Sciatic nerve (tissue), 2 donors: ENCODE measurements at places on chromosomes 2 and 18. TPM values are rescaled to one million over a fixed set of nuclear protein-coding genes. Genes with fewer than 3 reads are reported as not detected.

CD28 gene
- total RNA-seq, result 3.4 TPM

CHRND gene
- not detected for total RNA-seq

B3GNT7 gene
- total RNA-seq, result 4.2 TPM

DNA sequence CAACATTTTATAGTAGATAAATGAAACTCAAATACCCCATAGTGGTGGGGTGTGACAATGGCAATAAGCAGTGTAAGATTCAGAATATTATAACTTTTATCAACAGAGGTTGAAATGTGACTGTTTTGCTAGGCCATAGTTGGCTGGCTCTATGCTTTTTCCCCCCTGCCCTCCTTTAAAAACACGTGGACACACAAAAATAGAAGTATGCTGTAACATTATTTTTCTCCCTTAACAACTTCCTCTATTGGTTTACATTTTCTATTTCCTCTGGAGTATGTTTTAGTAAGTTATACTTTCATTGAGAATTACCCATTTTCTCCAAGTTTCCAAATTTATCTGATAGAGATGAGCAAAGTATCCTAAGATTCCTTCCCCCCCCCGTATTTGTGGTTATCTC, 31.1 kb downstream of the NDUFAF7 start:
- no peak for DNase-seq

DNA sequence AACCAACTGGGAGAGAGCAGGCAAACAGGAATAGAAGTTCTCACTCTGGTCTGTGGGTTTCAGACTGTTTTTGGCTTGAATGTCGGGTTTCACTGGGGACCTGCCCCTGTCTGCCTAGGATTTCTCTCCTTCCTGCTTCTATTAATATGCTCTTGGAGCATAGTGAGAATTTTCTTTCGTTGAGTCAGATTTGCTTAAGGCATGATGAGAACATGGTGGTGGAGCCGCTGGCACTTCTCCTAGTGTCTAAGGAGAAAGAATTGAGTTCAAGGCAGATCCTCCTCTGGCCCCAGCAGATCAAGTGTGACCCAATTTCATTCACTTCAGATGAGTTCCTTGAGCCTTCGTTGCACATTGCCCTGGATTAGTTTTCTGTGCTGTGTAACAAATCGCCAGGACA, 103.9 kb upstream of the HS6ST1 start:
- DNase-seq, result no peak

DNA sequence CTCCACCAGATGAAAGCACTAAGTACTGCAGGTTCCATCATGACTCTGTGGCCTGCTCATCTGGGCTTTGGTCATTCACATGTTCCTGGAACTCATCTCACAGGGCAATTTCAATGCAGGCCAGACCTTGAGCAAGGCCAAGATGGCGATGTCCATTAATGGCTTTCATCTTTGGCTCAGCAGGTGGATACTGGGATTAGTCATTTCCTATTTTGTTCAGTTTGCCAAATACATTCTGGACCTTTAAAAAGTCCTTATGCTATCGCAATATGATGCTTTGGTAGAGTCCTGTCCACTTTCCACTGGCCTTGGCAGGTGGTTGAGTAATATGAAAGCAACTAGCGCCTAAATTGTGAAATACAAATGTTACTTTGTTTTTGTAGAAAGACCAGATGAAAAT, 170.1 kb upstream of the REV1 start:
- no peak for DNase-seq

GRCh38 chr2:72694715-72695496, 130.9 kb downstream of the EXOC6B start:
- no peak for DNase-seq

- no peak for DNase-seq
Measured at GRCh38 chr2:203532957-203533658, 2.0 kb downstream of the RAPH1 start.

GRCh38 chr2:77007686-77008085, 514.5 kb downstream of the LRRTM4 start:
- DNase-seq, result no peak

DNA sequence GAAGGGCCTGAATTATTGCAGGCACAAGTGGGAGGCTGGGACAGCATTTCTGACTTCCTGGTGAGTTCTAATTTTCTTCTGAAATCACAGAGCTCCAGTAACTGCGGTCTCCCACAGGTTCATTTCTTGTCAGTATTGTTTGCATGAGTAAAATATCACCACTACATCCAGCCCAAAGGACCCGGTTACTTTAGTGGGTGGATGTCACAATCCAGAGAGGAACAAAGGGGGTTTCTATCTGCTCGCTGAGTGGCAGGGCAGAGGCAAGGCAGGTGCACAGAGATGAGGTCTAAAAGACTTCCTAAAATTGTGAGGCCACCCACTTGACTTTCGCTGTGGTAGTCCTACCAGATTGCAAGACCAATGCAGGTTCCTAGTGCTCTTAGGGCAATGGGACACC, 800.4 kb upstream of the ID2 start:
- DNase-seq, result no peak

GRCh38 chr2:128260239-128261138, 58.2 kb downstream of the HS6ST1 start:
- peak; percentile 78 for DNase-seq

DNA sequence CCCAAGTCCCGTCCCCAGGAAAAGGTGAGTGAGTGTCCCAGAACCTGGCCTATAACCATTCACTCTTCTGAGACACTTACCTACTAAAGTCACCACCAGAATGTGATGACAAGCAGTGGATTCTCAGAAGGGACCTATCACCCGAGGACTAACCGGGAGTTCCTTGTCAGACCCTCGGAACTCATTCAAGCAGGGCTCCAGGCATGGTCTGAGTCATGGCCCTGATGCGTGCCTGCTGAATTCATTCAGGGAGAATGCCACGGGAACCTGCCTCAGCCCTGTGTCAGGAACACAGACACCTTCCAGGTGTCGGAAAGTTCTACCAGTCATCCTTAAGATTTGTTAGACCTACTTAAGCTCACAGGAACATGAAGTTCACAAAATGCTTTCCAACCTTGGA, 29.8 kb downstream of the ALPK2 start:
- no peak for DNase-seq

DNA sequence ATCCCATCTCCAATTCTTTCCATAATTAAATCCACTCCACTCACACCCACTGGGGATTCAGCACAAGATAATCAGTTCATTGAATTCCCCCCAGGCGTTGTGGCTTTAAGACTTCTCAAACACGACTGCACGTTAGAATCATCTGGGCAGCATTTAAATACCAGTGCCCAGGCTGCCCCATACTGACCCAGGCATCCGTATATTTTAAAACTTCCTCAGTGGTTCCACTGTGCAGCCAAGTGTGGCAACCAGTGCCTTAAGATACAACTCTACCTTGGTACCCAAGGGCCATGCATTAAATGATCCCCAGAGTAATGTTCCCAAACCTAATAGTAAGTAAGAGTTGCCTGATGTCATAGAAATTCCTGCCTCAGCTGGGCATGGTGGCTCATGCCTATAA, 54.3 kb upstream of the BZW1 start:
- DNase-seq, result no peak

DNA sequence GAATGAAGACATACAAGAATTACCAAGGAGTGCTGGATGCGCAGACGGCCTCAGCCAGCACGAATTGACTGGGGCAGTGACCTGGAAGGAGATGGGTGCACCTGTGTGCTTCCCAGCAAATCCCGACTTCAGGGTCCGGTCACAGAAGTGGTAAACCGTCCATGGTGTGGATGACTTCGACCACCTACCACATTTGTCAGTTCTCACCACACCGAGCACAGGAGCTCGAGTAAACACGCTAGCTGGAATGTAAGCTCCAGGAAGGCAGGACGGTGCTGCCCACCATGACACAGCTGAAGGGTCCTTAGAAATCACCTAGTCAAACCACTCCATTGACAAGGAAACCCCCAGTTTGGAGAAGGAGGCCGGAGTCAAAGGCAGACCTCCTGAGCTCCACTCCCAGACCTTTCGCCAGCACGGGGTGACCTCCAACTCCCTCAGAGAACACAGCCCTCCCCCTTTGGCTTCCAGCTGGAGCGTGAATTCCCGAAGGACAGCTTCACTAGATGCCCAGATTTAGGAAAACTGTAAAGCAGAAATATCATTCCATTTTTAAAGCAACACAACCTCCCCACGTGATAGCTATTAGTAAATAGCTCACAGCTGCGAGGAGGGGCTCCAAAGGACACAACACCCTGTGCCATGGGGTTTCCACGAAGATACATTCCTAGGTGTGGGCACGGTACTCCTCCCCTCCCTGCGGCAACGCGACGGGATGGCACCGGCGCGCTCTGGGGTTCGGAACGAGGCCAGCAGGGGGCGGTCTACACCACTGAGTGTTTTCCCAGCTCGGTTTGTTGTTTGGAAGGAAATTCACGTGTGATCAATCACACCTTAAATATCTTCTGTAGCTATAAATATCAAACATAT, 34.1 kb upstream of the GNAL start:
- peak; percentile 80 for DNase-seq

DNA sequence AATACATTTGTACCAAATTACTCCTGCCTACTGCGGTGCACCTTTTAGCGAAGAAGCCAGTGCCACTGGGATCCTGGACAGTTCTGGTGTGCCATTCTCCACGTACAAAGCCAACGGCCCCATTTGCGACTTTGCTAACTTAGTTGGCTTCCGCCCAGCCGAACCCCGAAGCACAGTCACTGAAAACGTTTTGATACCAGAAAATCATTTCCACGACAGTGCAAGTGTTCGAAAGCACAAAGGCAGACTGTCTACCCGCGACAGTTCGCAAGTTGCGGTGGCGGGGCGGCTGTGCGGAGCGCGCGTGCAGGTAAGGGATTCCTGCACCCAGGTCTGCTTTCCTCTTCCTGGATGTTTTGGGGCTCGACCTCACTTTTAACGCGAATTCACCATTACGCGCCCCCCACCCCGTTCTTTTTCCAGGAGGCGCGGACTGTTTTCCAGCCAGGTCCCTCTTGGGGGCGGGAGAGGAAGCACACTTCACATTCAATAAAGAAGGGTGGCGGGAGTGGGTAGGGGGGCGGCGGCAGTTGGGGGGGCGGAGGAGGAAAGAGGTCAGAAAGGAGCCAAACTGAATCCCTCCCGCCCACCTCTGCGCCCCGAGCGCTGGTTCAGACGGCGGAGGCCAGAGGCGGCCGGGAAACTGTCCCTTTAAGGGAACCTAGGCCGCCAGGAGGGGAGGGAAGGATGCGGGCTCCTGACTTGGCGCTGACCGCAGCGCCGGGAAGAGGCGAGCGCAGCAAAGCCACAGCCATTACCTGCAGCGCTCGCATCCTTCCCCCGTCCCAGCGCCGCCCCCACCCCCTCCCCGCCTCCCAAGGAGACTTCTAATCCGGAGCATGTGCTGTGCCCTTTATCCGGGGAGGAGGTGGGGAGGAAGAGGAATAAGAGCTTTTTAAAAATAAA, 107.4 kb upstream of the KCTD1 start:
- DNase-seq, result peak; percentile 70

DNA sequence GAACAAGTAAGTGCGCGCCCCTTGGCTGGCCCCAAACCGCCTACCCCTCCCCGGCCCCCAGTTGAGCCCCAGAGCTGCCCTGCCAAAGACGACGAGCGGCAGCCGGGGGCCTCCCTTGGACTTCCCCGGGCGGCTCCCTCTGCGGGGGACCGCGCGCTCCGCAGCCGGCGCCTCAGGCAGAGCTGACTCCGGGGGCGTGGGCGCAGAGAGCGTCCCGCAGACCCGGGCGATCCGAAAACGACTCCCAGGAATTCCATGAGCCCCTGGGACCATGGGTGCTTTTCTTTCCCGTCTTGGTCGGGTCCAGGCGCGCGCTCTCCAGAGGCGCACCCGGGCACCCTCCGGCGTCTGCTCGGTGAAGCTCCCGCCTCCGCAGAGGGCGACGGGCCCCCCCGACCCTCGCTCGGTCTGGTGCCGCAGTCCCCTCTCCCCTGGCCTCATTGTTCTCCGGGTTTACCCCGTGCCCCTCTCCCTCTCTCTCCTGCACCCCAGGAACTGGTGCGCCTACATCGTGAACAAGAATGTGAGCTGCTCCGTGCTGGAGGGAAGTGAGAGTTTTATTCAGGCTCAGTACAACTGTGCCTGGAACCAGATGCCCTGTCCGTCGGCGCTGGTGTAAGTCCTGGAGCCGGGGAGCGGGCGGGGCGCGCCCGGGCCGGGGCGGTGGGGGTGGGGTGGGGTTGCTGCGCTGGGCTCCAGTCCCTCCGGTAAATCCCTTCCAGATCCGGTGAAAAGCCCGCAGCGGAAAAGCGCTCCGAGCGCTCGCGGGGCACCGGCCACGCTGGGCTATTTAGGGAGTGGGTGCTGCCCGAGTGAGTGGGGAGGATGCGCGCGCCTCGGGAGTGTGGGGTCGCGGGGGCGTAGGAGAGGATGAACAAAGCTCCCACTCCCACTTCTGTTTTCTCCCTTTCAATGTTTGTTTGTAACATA, 776 bp downstream of the EMILIN2 start:
- DNase-seq, result peak; percentile 66

- DNase-seq, result no peak
Measured at GRCh38 chr18:63579616-63580015, 7.5 kb upstream of the SERPINB13 start.

- no peak for DNase-seq
Measured at GRCh38 chr2:169822036-169822435, 2.7 kb downstream of the METTL5 start.

GRCh38 chr18:21406116-21406515, 164.1 kb downstream of the GREB1L start:
- DNase-seq, result no peak

DNA sequence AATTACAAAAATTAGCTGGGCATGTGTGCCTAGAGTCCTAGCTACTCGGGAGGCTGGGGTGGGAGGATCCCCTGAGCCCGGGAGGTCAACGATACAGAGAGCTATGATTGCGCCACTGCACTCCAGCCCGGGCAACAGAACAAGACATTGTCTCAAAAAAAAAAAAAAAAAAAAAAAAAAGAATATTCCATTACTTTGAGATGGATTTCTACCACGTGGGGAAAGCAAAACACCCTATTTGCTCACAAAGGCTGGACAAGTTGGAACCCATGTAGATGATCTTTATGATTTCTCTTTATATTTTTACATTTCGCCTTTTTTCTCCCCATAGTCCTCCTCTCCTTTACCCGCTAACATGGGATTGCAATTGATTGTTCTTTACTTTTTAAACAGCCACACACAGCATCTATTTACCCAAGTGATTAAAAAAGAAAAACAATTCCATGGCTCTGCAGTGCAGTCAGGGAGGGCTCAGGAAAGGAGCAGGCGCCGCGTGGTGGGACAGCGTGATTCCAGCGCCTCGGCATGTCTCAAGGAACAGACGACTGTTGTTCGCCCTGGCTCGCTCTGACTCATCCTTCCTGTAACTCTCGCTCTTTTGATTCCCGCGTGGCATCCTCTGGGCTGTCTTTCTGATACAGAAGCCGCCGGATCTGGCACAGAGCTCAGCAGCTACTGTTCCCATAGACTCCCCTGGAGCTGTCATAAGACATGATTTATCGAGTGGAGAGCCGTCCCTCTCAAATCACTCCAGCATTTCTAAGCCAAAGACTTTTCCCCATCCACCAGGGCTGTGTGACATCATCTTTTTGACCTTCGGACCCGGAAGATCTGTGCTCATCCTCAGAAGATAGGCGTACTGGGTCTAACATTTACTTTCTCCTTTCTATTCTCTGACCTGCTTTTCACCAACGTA, 230.4 kb upstream of the AGAP1 start:
- peak; percentile 91 for DNase-seq

DNA sequence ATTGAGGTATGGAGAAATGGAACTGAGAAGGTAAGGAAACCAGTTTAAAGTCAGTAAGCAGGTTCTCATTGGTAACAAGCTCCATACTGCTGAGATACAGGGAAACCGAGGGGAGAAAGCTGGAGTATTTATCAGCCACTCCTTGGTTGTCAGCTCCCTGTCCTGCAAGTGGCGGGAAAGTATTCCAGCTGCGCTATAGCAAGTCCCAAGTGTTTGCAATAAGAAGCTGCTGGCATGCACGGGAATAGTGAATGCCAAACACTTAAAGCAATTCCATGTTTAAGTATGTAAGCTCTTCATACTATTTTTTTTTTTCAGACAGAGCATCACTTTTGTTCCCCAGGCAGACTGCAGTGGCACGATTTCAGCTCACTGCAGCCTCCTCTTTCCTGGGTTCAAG, 1601.1 kb downstream of the SUCLG1 start:
- DNase-seq, result no peak
